ENCODE measurements at places on chromosomes 5 and 9.

- no peak for DNase-seq
Measured at GRCh38 chr5:76622973-76623596, at the start of gene F2RL2. Gene F2RL2 (minus strand): TSS chr5:76623403. CDS start chr5:76623230, 173 bp downstream.

- no peak for DNase-seq
Measured at GRCh38 chr9:129607027-129607387, 13.9 kb downstream of the C9orf50 start.

- DNase-seq, result no peak
Measured at GRCh38 chr5:14357851-14358250, 214.7 kb downstream of the TRIO start.

GRCh38 chr5:131303537-131303936, 39.7 kb downstream of the CDC42SE2 start:
- no peak for DNase-seq

- no peak for DNase-seq
Measured at GRCh38 chr5:137234973-137235943, 263.9 kb downstream of the SPOCK1 start.

DNA sequence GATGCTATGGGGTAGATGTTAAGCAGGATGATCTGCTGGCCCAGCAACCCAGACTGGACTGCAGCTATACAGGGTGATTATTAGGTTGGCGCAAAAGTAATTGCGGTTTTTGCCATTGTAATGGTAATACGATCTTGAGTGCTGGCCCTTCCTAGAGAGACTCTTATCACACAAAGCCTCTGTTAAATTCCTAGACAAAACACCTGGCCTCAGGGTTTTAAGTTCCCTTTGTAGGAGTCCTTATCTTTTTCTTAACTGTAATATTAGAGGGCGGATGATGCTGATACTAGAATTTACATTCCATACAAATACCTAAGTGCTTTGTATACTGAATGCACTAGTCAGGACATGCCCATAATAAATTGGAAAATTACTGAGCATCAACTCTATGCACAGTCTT, 222.2 kb downstream of the NDUFS4 start:
- DNase-seq, result no peak

DNA sequence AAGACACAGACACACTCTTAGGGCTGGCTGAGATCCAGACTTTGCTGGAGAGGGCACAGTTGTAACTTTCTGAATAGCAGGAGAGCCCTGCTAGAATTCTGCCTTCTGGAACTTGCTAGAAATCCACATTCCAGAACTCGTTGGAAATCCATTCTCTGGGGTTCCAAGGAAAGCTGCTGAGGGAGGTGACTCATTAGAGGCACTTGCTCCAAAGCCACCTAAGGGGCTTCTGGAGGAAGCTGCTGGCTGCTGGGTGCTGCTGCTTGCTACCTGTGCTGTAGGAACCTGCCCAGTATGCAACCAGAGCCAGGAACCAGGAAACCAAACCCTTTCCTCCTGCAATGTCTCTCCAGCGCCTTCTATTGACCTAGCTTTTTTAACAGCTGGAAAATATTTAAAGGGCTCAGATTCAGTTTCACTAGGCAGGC, 4.1 kb upstream of the TLE4 start:
- no peak for DNase-seq

DNA sequence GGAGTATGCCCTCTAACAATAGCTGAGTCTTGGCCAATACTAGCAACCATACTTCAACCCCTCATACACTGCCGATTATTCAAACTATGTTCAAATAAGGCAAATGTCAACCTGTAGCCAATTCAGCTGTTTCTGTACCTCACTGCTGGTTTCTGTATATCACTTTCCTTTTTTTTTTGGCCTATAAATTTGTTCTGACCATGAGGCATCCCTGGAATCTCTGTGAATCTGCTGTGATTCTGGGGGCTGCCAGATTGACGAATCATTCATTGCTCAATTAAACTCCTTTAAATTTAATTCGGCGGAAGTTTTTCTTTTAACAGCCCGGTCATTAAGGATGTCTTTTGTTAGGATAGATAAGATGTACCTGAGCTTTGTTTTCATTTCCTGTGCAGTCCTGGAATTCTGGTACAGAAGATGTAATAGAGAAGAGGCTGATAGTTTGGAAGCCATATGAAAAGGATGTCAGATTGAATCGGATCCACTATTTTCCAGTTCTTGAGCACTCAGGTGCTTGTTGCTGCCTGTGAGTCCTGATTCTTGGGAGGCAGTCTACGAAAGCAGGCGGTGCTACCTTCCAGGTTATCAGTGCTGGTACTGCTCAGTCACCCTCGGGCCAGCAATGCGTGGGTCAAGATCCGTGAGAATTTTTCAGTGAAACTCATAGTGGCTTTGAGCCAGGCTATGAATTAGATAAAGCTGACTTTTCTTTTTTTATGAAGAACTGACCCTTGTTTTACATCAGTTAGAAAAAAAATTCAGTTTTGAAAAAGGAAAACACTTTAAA, 106.2 kb upstream of the TUT7 start:
- no peak for DNase-seq

DNA sequence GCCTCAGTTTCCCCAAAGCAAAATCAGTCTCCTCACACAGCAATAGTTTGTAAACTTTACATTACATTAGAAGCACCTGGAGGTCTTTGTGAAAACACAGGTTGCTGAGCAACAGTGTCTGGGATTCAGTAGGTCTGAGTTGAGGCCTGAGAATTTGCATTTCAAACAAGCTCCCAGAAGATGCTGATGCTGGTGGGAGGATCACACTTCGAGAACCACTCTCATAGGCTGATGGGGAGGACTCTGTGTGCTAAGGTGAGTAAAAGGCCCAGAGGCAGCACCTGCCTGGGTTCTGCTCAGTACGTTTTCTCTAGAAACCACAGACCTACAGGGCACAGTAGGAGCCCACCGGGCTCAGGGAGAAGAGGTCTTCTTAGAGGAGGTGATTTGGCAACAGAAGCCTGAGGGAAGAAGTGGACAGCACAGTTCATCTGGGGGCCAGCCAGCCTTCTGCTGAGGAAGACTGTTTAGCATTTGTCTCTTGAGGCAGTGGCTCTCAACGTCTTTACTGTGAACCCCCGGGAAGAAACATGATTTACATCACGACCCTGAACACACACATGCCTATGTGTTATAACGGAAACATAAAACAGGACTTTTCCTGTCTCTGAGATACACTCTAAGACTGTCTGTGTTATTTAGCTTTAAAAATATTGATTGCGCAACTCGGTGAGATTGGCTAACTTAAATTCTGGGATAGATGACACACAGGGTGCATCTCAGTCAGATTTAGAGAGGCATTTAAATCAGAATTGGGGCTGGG, 24.8 kb upstream of the DENND1A start:
- DNase-seq, result no peak

GRCh38 chr5:172772112-172772906, 1.3 kb upstream of the DUSP1 start:
- peak; percentile 35 for DNase-seq

DNA sequence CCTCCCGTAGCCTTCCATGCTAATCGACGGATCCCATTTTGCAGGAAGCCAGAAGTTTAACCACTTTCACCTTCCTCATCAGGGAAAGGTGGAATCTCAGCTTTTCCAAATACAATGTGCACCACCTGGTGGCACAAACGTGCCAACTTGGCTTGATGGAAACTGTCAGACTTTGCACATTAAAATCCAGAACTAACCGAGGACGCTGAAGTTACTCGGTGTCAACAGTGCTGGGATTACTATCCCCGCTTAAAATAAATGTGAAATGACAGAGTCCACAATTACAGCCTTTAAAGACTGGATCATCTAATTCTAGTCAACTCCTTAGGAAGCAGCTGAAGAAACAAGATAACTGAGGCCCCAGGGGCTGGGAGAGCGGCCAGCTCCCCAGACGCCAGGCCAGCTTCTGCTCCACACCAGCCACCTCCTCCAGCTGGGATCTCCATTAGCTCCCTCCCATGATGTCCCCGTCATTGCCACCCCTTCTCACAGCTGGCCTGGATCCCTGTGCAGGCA, 50.1 kb upstream of the RETREG1 start:
- peak; percentile 44 for DNase-seq

DNA sequence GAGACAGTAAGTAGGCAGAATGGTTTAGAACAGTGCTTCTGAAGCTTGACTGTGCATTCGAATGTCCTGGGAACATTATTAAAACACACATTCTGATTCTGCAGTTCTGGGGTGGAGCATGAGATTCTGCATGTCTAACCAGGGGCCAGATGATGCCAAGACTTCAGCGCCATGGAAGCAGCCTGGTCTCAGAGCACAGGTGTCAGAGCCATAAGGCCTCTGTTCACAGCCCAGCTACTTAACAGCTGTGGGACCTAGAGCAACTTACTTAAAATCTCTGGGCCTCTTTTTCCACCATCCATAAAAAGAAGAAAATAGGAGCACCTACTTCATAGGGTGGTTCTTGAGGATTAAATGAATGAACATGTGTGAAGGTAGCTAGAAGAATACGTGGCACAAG, 84.0 kb downstream of the GNAQ start:
- no peak for DNase-seq

GRCh38 chr5:34666392-34667080, 10.4 kb downstream of the RAI14 start:
- DNase-seq, result no peak

GRCh38 chr5:84299959-84300358, 84.7 kb downstream of the EDIL3 start:
- no peak for DNase-seq

DNA sequence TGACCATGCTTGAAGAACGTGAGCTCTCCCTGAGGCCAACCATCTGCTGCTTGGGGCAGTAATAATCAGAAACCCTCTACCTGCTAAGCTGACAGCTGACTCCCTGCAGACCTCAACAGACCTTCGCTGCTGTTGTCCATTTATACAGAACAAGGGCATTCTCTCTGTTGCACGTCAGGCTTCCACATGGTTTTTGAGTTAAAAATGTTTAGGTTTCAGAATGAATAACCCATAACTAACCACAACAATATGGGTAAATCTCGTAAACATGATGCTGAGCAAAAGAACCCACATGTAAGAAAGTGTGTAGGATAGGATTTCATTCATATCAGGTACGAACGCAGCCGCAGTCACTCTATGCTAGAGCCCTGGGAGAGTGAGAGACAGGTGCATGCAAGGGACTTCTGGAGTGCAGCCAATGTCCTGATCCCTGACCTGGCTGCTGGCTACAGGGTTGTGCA, 348.5 kb downstream of the MED10 start:
- DNase-seq, result no peak

GRCh38 chr9:126499005-126499910, 114.5 kb upstream of the LMX1B start:
- DNase-seq, result no peak

GRCh38 chr5:112554101-112554977, 135.3 kb upstream of the EPB41L4A start:
- DNase-seq, result no peak

- no peak for DNase-seq
Measured at GRCh38 chr5:142701673-142702311, 15.9 kb upstream of the FGF1 start.

- no peak for DNase-seq
Measured at GRCh38 chr5:93513298-93513697, 67.7 kb downstream of the NR2F1-AS1 start.

GRCh38 chr9:10566848-10567247, 46.0 kb downstream of the PTPRD start:
- no peak for DNase-seq

DNA sequence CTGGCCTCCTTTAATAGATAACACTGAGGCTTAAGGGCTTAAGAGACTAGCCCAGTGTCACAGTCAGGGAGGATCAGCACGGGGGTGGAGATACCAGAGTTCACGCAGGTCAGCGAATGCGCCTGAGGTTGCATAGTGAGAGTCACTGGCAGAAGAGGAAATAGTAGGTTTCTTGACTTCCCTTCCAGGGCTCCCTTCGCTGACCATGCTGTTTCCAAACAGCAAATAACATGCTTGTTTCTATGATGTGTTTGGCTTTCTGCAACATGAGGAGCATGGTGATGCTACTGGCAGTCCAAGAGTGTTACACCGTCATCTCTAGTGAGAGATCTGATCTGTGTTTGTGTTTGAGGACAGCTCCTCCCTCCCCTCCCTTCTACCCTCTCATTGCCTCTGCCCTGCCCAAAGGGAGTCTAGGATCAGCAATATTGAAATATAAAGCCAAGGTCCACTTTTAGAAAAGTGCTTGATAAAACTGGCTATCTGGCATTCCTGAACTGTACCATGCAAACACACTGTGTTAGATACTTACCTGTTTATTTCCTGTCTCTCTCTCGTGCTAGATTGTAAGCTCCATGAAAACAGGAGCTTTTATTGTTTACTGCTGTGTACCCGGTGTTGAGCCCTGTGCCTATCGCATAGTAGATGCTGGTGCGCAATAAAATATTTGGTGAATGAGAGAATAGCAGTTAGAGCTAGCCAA, 12.3 kb downstream of the TLE4 start:
- DNase-seq, result no peak

- DNase-seq, result no peak
Measured at GRCh38 chr5:65113771-65114170, 345.0 kb downstream of the CWC27 start.

DNA sequence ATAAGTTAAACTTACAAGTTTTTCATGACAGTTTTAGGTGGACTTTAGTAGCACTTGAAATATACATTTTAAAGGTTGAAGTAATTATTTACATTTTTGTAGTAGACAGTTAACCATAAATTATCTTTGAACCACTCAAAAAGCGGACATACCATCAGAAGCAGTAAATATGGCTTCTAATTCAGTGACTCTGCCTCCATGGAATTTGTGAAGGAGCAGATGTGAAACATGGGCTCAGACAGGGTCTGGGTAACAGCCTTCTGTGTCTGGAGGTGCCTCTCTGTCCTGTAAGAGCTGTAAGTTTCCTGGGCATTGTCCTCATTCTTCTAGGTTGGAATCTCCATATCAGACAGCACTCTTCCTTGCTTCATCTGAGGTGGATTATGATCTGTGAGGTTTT, 12.4 kb downstream of the RLN2 start:
- no peak for DNase-seq

DNA sequence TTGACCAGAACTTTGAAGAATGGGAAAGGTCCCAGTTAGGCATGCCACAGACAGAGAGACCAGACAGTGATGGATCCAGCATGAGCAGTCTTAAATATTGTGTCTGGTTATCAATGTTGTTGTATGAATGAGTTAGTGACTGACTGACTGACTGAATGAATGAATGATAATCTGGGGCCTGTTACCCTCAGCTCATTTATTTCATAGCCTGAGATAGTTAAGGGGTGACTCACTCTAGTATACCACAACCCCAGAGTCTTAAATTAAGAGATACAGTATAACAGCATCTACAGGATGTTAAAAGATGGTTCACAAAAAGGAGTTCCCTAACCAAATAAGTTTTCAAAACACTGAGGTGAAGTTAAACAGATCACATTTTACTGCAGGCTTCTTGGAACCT, 133.5 kb downstream of the SGCD start:
- DNase-seq, result no peak

- no peak for DNase-seq
Measured at GRCh38 chr5:112070022-112070421, 313.0 kb upstream of the NREP start.

DNA sequence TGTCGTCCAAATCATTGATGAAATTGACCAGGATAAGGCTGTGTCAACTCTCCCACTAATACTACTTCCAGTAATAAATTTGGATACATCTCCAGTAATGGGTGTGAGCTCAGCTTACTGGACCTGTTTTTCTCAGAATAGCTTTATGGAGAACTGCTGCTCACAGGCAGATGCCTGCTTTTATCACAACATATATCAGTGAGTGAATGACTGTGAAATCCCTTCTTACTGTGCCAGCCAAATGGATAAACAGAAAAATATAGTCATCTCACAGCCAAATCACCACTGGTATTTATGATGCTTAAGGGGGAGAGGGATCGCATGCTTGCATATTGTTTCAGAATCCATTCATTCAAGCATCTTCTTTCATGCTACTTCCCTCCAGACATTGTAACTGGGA, 148.4 kb upstream of the PAPPA start:
- no peak for DNase-seq
